Muscle of back (tissue), 13 donors: ENCODE measurements at places on chromosomes 5 and 9. TPM values are rescaled to one million over a fixed set of nuclear protein-coding genes. Genes with fewer than 3 reads are reported as not detected.

GRCh38 chr5:169218176-169218575 is 82.8 kb downstream of the SLIT3 start:
- DNase-seq, result no peak

SLC1A3 gene
- 36.4 TPM for polyA plus RNA-seq

GRCh38 chr9:99682870-99683269 is 138.8 kb upstream of the NR4A3 start:
- DNase-seq, result no peak

DNA sequence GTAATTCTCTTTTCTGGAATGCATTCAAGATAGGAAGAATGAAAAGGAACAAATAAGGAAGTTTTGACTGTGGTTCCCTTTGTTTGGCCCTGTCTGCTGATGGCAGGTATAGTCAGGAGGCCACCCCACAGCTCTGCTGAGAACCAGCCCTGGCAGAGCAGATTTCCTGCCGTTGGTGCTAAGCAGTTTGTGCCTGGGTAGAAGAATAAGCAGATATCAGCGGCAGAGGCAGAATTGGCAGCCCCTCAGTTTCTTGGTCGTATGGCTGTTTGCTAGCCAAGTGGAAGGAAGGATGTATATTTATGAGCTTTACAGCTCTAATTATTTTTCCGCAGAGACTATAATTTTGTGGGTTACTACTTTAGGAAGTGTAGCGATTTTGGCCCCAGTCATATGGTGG is 310.2 kb upstream of the RFX3 start:
- DNase-seq, result no peak

- DNase-seq, result no peak
These were observed 8.9 kb upstream of the RAB14 start for GRCh38 chr9:121210536-121210935.

GRCh38 chr5:151902215-151902614 is 22.4 kb downstream of the GLRA1 start:
- no peak for DNase-seq

DNA sequence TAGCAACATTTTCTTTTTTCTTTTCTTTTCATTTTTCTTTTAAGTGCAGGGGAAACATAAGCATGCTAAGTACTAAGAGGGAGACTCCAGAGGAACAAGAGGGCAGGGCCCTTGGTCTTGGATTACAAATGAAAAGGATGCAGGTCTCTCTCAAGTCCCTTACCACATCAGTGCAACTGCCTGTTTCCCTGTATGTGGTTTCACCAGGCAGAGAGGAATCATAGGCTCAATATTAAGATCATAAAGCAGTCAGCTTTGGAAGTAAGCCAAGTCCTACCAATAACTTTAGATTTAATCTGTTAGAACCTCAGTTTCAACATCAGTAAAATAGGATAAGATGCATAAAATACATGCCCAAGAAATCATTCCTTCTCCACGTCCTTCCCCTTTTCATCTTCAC is 422.7 kb upstream of the PAPPA start:
- DNase-seq, result no peak

DNA sequence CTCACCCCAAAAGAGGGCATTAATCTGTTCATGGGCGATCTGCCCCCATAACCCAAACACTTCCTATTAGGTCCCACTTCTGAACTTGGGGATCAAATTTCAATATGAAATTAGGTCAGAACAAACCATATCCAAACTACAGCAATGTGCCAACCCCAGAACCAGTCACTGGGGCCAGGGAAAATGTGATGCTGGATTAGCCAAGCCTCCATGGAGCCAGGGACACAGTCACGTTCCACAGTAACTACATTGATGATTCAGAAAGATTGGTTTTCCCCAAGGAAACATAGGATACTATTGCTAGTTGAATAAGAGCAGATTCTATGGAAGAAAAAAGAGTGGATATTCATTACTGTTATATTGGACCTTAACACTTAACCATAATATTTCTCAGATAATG is 84.2 kb downstream of the GIN1 start:
- DNase-seq, result no peak

GRCh38 chr5:62395210-62395950 is 8.3 kb downstream of the DIMT1 start:
- DNase-seq, result no peak

GRM6 gene
- 0.94 TPM for polyA plus RNA-seq

DNA sequence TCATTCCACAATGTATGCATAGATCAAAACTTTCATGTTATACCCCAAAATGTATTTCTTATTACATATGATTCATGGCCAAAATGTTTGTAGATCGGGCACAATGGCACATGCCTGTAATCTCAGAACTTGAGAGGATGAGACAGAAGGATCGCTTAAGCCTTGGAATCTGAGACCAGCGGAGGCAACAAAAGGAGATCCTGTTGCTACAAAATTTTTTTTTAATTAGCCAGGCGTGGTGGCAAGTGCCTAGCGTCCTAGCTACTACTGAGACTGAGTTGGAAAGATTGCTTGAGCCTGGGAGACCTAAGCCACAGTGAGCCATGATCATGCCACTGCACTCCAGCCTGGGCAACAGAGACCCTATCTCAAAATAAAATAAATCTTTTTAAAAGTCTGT is 89.9 kb downstream of the MAPKAP1 start:
- no peak for DNase-seq

DNA sequence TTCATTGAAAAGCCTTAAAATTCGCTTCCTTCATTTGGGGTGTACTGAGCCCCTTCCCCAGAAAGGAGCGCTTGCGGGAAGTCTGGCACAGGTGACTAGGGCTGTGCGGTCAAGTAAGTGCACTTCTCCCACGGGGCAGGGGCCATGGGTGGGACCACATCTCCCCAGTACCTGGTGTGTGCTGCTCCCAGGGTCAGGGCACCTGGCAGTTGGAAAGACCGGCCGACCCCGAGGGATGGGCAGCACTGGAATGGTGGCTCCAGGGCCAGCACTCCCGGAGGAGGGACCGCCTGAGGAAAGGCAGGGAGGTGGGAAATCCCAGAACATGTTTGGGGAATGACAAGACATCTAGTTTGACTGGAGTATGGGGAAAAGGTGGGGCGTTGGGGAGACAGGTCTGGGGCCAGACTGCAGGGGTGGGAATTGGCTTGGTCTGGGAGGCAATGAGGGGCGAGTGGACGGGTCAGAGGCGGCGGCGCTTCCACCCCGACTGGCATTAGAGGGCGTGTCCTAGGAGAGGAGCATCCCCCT is 727 bp upstream of the GLIPR2 start:
- DNase-seq, result no peak

DNA sequence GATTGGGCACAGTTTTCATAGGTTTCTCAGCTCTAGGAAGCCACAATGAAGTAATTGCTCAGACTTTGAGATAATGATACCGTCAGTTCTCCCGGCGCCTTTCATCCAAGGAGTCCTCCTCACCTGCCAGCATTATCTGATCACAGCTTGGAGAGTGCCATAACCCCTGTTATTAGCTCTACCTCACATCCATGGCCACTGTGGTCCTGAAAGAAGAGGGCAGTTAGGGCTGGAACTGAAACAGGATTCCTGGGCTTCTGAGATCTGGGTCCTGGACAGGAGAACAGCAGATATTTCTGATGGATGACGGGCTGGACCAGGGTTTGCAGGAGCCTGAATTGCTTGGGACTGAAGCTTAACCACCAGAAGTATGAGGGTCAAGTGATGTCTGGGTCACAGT is 13.5 kb downstream of the RGS3 start:
- DNase-seq, result no peak

- DNase-seq, result no peak
These were observed 191.8 kb downstream of the CYLC2 start for GRCh38 chr9:103186959-103187358.

MLANA gene
- 0.89 TPM for polyA plus RNA-seq

DNA sequence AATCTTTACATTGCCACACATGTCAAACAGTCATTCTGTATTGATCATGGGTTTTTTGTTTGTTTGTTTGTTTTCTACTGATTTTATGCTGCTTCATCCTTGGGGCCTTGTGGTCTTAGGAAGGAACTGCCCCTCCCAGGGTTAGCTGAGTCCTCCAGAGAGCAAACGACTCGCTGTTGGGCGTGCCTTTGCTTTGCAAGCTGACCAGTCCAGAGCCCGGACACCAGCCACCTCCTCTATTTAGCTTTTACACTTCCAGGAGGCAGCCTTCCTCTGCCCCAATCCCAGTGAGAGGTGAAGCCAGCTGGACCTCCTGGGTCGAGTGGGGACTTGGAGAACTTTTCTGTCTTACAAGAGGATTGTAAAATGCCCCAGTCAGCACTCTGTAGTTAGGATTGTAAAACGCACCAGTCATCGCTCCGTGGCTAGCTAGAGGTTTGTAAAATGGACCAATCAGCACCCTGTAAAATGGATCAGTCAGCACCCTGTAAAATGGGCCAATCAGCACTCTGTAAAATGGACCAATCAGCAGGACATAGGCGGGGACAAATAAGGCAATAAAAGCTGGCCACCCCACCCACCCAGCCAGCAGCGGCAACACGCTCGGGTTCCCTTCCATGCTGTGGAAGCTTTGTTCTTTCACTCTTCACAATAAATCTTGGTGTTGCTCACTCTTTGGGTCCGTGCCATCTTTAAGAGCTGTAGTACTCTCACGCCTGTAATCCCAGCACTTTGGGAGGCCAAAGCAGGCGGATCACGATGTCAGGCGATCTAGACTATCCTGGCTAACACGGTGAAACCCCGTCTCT is 154.4 kb downstream of the ERCC6L2 start:
- no peak for DNase-seq

LSM11 gene
- polyA plus RNA-seq, result 6.9 TPM
